Lower leg skin (tissue), 4 donors: ENCODE measurements at places on chromosomes 2 and 18. TPM values are rescaled to one million over a fixed set of nuclear protein-coding genes. Genes with fewer than 3 reads are reported as not detected.
A peak's percentile ranks its signal among the peaks of the same experiment; 100 is the strongest.

DNA sequence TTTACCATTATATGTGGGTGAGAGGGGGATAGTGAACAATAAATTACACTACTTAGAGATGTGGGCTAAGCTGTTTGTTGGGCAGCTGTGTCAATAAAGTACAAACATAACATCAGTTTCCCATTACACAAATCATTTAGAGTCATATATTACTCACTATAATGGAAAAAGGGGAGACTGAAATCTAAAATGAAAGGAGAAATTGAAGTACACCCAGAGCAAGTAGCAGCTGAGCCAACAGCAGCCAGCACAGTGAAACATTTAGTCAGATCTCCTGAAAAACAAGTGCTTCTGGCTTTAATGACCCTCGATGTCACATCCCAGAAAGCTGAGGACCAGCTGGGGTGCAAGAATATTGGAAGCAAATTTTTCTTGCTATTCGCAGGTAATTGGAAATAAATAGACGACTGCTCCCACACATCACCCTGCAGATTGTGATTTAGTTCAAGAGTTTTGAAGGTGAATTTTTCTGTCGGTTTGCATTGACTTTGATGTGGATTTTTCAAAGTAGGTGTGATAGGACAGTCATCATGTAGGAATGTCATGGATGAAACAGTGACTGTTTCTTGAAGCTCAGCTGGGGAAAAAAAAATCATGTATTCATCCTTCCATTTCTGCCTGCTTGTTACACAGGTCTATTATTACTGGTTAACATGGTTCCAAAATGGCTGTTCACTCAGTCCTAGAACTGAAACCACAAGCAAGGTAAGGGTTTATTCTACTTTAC is 1607.3 kb upstream of the CELF4 start:
- no peak for DNase-seq

DNA sequence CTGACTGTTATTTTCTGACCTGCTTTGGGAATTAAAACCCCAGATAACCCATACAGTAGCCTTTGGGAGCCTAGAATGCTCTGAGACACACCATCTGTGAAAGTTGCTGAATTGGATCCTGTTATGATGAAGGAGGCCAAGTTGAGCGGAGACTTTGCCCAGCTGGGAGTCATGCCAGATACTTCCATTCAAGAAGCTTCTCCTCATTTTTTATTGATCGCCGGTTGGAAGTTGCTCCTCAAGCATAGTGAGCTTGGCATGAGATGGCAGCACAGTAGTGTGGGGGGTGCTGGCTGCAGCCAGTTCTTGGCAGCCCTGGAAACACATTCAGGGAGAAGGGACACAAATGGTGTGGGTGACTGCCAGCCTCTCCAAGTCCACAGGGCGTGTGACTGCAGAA is 270.7 kb upstream of the NRP2 start:
- no peak for DNase-seq

STK11IP gene
- 37.8 TPM for total RNA-seq

- no peak for DNase-seq
These were observed 1.3 kb upstream of the LRP2 start for GRCh38 chr2:169363560-169364150.

RTP5 gene
- total RNA-seq = 0.23 TPM

DNA sequence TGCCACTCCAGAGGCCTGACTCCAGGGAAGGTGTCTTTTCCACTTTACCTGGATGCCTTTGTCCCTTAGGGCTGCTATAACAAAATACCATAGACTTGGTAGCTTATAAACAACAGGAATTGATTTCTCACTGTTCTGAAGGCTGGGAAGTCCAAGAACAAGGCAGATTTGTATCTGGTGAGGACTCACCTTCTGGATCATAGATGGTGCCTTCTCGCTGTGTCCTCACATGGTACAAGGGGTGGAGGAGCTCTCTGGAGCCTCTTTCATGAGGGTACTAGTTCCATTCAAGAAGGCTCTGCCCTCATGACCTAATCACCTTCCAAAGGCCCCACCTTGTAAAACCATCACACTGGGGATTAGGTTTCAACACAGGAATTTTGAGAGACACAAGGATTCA is 52.1 kb downstream of the SLC4A3 start:
- DNase-seq = no peak

NT5DC4 gene
- not detected for total RNA-seq

DNA sequence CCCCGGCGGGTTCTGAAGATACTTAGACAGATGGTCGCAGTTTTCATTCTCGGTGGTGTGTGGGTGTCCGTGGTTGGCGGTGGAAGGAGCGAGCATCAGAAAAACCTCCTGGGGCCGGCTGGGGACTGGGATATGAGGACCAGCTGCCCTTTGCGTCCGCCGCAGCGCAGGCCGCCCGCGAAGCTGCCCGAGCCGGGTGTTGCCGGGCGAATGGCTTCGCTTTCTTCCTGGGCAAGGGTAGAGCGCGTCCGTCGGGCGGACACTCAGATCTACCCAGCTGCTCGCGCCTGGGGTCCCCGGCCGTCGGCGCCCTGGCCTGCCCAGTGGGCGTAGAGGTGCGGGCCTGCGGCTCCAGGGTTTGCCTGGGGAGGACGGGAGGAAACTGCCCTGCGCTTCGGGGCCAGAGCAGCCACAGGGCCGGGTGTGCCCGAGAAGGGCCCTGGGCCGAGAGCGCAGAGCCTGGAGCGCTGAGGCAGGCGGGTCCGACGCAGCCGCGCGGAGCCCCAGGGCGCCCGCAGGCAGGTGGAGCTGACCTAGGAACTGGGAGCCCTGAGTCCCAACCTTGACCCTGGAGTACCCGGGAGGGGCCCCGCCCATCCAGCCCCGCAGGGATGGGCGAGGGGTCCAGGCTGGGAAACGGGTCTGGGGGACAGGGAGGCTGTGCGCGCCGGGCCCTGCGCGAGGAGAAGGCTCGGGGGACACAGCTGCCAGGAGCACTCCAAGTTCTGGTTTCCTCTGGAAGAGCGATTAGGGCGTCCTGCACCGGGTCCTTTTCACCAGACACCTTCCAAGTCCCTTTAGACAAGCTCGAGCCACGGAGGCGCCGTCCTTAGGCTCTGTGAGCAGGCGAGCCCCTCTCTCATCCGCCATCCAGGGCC is 1.3 kb downstream of the TWIST2 start:
- DNase-seq = no peak

ABHD1 gene
- total RNA-seq = not detected

- DNase-seq = no peak
These were observed 12.3 kb upstream of the DNAJB2 start for GRCh38 chr2:219266886-219267285.

ZSWIM2 gene
- not detected for total RNA-seq

DNA sequence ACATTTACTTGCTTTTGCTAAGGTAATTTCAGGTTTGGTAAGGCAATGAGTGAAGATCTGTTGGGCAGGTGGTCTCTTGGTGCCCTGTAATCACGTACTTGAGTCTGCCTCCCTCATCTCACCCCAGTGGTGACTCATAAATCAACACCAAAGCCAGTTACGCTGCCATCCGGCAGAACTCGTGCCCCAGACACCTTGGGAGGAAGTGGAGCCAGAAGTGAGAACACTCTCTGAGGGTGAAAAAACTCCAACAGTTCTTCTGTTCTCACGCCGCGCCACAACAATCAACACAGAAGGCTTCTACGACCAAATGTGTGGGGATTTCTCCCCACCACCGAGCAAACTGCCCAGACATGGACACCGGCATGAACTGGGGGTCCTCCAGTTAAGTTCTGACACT is 206.2 kb downstream of the ARL4C start:
- DNase-seq = peak; percentile 49
